ENCODE measurements at places on chromosomes 2 and 18.

GRCh38 chr2:24617424-24617823, 126.4 kb downstream of the NCOA1 start:
- no peak for DNase-seq

GRCh38 chr2:124323321-124323720, 298.2 kb downstream of the CNTNAP5 start:
- DNase-seq, result no peak

DNA sequence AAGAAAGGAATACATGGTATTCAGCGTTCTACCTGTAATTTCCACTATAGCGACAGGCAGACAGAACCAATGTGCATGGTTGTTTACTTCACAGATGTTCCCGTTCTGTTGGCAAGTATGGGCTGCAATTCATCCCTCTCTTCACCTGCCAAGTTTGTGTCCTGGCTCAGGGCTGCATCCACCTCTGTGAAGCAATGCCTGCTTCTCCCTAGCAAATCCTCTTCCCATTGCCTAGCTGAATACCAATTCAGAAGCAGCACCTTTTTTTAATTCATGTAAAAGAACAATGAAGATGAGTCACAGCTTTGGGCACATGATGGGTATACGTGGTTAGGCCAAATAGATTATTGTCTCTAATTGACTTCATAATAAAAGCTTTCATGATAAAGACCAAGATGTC, 54.7 kb upstream of the LRATD1 start:
- no peak for DNase-seq

DNA sequence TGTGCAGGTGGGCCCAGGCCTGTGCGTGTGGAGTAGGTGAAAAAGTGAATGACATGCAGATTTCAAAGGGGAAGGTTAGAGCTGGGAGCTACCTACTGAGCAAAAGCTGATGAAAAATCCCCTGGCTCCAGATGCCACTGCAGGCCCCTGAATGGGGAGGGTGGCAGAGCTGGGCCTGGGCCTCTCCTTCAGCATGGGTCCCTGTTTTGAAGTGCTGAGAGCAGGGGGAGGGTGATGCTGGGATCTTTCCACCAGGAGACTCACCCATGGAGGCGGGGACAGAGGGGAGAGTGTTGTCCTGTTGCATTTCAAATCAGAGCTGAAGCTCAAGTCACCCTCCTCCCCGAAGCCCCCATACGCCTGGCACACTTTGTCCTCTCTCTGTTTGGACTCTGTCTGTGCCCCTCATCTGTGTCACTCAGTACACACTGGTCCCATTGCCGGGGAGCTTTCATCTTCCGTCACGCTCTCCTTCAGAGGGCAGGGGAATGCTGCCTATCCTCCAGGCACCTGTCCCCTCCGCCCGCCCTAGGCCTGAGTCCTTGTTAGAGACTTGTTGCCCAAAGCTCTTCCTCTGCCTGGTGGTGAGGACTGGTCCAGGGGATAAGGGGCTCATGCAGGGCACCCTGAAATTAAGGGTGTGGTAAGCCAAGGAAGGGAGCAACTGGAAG, 206.6 kb downstream of the HAUS1 start:
- DNase-seq, result no peak

GRCh38 chr18:2981212-2981728, 31.7 kb downstream of the LPIN2 start:
- DNase-seq, result no peak

- DNase-seq, result no peak
These were observed 22.2 kb upstream of the INPP4A start for GRCh38 chr2:98422449-98422848.

GRCh38 chr2:69059731-69060290, 46.8 kb downstream of the ANTXR1 start:
- DNase-seq, result no peak

- no peak for DNase-seq
These were observed 107.6 kb downstream of the MEMO1 start for GRCh38 chr2:31903109-31903780.

DNA sequence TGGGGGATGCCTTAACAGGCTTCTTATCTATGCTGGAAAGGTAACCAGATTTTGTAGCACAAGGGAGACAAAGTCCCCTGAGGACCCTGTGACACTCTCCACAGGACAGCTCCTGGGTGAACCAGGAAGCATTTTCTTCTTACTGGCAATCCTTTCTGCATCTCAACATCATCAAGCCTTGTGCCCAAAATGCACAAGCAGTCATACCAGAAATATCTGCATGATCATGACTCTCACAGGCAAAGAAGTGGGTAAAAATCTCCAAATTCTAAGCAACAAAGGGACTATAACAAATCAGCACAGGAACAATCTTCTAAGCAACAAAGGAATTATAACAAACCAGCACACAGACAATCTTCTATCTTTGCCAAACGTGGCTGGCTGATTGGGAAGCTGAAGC, 99.1 kb upstream of the CD226 start:
- no peak for DNase-seq

GRCh38 chr2:223856584-223856983, 19.2 kb upstream of the AP1S3 start:
- DNase-seq, result no peak

DNA sequence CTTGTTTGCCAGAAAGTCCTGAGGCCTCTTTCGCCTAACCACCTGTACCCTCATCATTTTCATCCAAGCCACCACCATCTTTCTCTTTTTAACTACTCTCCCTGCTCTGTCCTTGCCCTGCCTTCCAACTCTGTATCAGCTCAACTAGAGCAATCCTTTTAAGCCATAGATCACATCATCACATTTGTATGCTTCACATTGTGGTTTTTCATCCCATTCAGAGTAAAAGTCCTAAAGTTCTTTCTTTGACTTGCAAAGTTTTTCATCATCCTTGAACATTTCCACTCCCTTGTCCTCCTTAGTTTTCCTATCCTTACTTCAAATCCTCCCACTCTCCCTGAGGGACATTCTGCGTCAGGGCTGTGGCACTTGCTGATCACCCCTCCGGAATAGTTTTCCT, 73.9 kb downstream of the SLC39A10 start:
- DNase-seq, result no peak

DNA sequence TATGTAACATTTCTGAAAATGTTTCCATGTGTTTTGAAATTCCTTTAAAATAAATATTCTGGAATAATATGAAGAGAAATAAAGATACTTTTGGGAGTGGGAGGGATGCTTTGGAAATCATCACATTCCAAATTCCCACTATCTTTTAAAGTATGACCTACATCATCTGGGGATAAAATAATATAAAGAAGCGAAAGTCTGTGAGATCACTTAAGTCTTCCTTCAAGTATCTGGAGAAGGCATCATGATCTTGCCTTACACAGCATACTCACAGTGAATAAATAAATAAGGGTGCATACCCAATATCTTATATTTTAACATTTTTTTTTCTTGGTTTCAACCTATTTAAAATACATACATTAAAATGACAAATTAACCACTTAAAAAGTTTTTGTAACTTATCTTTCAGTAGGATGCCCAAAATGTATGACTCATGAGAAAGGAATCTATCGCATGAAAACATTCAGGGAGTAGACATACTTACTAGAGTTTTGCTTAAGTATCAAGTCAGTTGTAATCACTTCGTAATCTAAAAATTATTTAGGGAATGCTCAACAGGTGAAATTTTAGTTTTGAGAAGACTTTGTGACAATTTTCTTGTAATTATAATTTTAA, 248.3 kb upstream of the COL3A1 start:
- DNase-seq, result no peak

DNA sequence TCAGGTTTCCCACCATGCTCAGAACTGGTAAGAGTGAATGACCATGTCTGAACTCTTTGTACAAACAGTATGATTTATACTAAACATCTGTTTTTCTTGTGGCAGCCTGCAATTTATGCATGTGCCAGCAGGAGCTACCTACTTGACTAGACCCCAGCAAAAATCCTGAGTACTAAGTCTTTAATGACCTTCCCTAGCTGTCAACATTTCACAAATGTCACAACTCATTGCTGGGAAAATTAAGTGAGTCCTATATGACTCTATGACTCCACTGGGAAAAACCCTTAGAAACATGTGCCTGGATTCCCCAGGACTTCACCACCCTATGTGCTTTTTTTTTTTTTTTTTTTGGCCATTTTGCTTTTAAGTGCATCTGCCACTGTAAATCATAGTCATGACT, 1225.8 kb downstream of the SUCLG1 start:
- DNase-seq, result no peak

GRCh38 chr18:78699499-78699898, 280.1 kb upstream of the SALL3 start:
- no peak for DNase-seq

DNA sequence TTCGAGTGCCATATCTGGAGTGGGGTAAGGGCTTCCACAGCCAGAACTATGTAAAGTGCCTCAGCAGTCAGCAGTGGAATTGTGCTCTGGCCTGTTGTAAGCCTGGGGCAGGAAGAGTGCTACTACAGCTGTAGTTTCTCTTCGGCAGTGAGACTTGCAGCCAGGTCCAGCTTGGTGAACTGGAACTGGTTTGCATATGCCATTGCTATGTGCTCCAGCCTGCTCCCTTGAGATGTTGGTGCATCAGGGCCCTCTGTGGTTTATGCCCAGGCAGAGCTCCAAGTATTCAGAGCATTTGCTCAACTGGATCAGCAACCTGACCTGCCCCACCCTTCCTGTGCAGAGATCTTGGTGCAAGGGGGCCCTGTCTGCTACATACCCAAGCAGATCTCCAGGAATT, 47.8 kb downstream of the ZNF804A start:
- no peak for DNase-seq

DNA sequence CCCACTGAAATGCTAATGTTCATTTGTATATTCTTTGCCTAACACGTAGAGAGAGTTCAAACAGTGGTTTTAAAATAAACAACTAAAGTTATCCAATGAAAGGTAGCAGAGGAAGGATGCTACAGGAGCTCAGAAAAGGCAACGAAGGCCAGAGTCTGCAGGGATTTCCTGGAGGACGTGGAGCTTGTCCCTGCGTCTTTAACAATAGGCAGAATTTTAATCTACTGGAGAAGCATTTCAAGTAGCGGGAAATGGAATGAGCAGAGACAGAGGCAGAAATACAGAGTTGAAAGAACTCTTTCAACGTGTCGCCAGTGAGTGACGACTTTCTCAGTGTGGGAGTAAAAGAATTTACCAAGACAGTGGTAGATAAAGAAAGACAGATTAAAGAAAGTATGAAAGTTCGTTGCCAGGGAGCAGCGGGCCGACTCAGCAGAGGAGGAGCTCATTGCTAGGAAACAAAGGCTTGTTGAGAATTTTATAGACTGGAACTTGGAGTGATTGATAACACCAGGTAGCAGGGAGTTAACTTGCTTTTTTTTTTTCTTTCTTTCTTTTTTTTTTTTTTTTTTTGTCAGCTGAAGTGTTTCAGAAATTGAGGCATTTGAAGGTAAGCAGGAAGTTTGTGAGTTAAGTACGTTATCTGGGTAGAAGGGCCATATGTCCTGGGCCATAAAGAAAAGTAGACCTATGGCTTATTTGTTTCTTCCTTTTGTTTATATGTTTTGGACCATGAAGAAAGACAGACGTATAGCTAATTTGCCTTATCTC, 625 bp upstream of the NBAS start:
- DNase-seq, result peak; percentile 59

DNA sequence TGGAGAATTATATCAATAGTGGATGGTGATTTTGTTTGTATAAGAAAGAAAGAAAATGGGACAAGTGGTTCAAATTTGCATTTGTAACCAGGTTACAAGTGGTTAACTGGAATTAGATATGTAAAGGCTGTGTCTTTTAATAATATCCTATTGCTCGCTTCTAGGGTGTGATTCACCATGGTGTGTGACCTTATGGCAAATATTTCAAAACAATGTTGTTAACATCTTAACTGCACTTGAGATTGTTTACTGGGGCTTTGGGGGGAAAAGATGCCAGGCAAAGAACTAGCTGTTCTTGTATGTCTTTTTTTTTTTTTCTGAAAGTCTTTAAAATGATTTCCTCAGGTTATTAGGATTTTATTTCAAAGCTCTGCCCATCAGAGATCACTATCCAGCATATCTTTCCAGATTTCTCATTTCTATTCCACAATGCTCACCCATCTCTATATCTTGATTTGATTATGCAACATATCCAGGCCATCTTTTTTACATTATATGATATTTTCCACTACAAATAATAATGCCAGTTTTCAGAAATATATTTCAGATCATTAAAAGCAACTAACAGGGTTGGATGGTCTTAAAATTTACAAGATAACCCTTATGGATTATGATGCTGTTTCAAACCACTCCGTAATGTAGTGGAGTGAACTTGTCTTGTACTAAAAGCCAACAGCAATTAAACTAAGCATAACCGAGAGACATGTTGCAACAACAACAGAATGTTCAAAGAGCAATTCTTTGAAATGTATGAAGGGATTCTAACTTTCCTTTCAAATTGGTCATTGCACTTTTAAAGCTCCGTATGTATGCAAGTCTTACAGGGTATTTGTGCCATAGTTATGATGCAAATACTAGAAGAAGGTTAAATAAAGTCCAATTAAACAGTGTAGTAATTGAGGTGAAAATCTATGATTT, 341.5 kb upstream of the ETAA1 start:
- DNase-seq, result no peak

All from natural killer cell (primary cell).